ENCODE measurements at places on chromosomes 4 and X.

- DNase-seq = no peak
Measured at GRCh38 chr4:47624031-47624441, 139.0 kb downstream of the ATP10D start.

DNA sequence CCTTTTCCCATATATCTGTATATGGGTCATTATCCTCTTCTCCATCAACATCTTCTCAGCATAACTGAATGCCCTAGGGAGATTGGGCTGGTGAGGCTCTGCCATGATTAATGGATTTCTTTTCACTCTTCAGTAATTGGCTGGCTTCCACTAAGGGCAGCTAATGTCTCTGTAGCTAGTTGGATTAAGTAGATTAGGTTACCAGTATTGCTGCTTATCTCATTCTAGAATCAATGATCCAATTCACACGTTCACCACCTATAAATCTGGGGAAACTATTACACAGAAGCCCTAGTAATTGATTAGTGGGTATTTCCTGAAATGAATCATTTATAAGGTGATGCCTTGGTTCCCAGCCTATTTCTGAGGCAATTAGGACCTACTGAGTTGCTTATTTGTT lies 94.8 kb downstream of the KDR start:
- no peak for DNase-seq

- DNase-seq = no peak
Measured at GRCh38 chrX:76026292-76026691, 146.6 kb upstream of the PBDC1 start.

DNA sequence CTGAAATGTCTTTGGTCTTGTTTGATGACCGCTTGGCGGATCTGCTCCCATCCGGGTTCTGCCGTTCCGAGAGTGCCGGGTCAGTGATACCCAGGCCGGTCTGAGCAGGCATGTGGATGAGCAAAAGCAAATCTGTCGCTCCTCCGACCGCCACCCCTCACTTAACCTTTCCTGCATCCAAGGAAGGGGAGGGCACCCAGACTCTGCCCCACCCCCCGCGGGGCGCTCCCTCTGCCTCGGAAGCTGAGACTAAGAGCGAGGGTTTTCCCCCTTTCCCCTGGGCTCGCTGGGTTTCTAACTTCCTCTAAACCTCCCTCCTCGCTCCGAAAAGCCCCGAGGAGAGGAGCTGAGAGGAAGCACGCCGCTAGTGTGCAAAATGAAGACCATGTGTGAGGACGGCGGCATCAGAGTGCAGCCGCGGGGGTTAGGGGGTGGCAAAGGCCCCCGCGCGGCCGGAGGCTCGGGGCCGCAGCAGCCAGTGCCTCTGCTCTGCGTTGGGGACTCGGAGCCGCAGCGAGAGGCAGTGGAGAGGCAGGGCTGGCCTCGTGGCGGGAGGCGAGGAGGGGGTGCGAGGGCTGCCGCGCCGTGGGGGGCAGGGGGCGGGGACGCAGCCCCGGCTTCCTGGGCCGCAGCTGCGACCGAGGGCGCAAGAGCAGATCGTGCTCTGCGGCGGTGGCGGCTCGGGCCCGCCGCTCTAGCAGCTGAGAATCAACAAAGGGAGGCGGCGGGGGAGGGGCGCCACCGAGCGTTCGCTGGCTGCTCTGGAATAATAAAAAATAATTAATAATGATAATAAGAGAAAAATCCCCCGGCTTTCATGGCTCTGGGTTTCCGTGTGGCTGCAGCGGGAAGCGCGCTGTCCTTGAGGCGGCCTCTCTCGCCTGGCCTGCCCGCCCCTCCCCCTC lies 55.8 kb upstream of the BCOR start:
- no peak for DNase-seq

GRCh38 chrX:4932790-4933189 lies 1219.3 kb upstream of the PRKX start:
- DNase-seq = no peak

- no peak for DNase-seq
Measured at GRCh38 chrX:134933911-134934310, 56.9 kb upstream of the SMIM10 start.

DNA sequence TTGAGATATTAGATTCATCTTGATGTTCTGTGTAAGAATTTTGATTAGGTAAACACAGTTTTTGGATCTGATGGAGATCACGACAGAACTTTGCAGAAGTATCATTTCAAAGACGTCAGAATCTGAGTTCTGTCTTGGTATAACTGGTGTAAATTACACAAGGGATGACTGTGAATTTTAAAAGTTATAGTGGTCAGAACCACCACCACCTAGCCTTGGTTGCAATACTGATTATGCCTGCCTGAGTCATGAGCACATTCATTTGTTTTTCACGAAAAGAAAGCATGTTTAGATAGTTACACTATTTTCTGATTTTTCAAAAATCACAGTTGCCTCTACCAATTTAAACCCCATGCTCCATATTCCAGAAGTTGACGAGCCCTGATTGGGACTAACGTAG lies 54.8 kb downstream of the ZFX start:
- no peak for DNase-seq

GRCh38 chr4:165751882-165752281 lies 121.2 kb upstream of the TLL1 start:
- DNase-seq = no peak

- DNase-seq = no peak
Measured at GRCh38 chrX:7574325-7574724, 268.6 kb upstream of the VCX start.

- no peak for DNase-seq
Measured at GRCh38 chr4:71765821-71766383, 18.0 kb downstream of the GC start.

GRCh38 chr4:54400802-54401201 lies 171.7 kb downstream of the PDGFRA start:
- DNase-seq = no peak

GRCh38 chr4:19774690-19775256 lies 476.9 kb upstream of the SLIT2 start:
- DNase-seq = no peak

All from stimulated activated CD8-positive, alpha-beta memory T cell treated with anti-CD3 and anti-CD28 coated beads, Interleukin-7, amount 100 ng/mL, for 24 hours (primary cell).